Hematopoietic multipotent progenitor cell treated with erythropoietin and hydrocortisone succinate and interleukin-3 and kit ligand, for 17 days (in vitro differentiated cells): ENCODE measurements at places on chromosomes 6 and 20.

GRCh38 chr20:51554538-51555165 is 12.1 kb upstream of the NFATC2 start:
- DNase-seq = no peak

GRCh38 chr20:45833883-45834796 is 541 bp downstream of the SNX21 start:
- no peak for DNase-seq

- no peak for DNase-seq
Observed at GRCh38 chr6:41573276-41573675, 27.1 kb downstream of the FOXP4 start.

DNA sequence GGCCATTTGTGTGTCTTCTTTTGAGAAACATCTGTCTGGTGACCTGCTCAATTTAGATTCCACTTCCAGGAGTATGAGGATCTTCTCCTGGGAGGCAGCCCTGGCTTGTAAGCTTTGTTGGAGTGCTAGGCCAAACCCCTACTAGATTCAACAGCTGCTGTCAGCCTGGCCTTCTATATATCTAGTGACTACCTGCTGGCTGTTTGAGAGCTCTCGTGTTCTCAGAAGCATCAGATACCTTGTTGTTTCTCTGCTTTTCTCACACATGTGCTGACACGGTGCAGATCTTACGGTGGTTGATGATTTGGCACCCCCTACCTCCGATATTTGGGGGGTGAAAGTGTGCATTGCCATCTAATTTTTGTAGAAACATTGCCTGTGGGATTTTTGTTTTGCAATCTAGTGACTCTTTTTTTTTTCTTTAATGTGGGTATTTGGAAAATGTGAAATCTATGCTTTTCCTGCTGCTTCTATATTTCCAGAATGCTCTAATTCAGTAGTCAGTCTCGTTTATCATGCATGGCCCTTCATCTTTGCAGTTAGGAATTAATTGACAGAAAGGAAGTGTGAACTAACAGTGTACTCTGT is 4.7 kb downstream of the CCN2 start:
- DNase-seq = no peak

GRCh38 chr20:57103146-57103800 is 163.2 kb downstream of the BMP7 start:
- DNase-seq = no peak

- DNase-seq = no peak
Observed at GRCh38 chr20:33211817-33212424, 5.2 kb upstream of the BPIFA3 start.

- DNase-seq = peak; percentile 71
Observed at GRCh38 chr6:158816803-158817727, 2.1 kb downstream of the EZR start.

- no peak for DNase-seq
Observed at GRCh38 chr20:12777016-12777415, 231.8 kb upstream of the SPTLC3 start.

DNA sequence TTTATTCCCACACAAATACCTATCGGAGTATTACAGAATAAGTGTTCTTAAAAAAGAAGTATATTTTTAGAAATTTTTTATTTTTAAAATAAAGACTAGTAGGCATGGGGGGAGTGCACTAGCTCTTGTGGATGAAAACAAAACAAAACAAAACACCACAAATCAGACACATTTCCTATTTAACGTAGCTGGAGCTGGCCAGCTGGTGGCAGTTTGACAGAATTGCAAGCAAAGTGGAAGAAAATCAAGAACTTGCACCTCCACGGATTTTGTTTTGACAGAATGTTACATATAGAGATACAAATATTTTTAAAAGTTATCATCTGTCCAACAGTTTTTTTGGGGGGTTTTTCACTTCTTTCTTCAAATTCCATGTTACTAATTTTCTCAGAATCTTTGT is 63.6 kb upstream of the SNRPB2 start:
- DNase-seq = no peak

DNA sequence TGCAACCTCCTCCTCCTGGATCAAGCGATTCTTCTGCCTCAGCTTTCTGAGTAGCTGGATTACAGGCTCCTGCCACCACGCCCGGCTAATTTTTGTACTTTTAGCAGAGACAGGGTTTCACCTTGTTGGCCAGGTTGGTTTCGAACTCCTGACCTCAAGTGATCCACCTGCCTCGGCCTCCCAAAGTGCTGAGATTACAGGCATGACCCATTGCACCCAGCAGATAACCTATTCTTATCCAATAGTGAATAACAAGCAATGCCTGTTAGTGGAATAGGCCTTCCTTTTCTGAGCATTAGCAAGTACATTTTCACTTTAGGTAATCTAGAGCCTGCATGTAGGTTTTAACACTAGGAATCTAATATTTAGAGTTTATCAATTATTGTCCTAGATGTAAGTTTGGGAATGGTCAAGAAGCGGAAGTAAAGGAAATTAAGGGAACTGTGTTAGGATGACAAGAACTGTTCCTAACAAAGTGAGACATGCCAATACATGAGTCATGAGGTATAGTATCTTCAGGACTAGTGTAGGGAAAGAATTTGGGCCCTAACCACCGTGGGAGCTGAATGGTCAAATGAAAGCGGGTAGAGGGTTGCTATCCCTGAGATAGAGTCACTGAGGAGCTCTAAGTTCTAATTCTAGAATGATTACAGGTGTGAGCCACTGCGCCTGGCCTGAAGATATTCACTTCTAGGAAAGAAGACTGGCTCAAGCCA is 15.0 kb downstream of the BLTP3A start:
- DNase-seq = no peak

DNA sequence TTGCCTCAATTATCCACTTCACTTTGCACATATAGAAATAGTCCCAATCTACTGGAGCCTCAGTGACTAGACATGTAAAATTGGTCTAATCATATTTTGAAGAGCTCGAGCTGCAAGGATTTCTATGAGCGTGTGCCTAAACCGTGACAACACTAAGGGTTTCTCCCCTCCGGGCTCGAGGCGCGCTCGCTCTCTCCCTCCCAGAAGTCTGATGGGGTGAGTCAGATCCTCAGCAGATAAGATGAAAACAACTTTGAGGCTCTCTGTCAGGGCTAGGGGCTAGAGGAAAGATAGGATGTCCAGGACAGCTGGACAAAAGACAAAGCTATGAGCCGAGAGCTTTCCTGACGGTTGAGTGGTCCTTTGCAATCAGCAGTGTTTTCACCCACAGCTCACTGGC is 16.8 kb downstream of the GNAS-AS1 start:
- no peak for DNase-seq

DNA sequence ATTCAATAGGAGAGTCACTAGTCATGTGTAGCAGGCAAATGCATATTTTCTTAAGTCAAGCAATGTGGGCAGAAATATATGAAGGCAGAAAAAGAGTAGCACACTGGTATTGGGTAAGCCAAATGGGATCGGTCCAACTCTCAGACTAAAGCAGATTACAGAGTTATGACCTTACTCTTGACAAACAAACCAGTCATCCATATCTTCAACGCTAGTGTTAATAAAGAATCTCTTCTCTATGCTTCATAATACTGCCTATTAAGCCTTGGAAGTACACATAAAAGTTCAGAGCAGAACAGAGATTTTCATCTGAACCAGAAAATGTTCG is 320.2 kb upstream of the JARID2 start:
- no peak for DNase-seq

DNA sequence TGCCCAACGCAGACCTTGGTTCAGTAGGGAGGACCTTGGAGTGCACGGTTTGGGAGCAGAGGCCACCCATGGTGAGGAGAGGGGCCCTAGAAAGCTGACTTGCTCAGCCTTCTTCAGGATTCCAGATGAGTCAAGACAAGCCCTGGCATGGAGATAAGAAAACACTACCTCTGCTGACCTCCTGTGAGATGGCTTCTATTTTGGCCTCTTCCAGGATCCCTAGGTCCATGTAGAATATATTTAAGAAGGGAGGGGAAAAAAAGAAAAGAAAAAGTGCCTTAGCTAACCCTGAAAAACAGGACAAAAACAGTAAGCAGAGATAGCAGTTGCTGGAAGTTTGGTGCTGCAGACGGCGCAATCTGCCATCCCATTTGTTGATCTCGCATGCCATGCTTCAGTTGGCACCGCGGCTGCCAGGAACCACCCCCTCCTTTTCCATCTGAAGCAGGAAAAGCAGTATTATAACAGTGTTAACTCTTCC is 100.0 kb downstream of the ARMC2 start:
- DNase-seq = no peak

GRCh38 chr6:34248198-34248726 is 544 bp downstream of the SMIM29 start:
- DNase-seq = peak; percentile 67

- DNase-seq = peak; percentile 89
Observed at GRCh38 chr6:4936681-4937041, 67.2 kb downstream of the RPP40 start.

DNA sequence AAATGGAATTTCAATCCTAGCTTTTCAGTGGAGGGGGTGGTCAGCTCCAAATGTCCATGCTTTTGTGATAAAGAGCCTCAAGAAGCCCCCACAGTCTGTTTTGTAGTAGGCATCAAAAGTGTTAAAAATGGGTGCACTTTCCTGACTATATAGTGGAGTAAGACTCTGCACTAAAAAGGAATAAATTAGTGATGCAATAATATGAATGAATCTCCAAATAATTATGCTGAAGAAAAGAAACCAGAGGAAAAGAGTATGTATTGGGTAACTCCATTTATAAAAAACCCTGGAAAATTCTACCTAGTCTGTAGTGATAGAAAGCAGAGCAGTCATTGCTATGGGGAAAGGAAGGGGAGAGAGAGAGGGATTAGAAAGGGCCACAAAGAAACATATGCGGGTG is 310.4 kb upstream of the SUPT3H start:
- no peak for DNase-seq

DNA sequence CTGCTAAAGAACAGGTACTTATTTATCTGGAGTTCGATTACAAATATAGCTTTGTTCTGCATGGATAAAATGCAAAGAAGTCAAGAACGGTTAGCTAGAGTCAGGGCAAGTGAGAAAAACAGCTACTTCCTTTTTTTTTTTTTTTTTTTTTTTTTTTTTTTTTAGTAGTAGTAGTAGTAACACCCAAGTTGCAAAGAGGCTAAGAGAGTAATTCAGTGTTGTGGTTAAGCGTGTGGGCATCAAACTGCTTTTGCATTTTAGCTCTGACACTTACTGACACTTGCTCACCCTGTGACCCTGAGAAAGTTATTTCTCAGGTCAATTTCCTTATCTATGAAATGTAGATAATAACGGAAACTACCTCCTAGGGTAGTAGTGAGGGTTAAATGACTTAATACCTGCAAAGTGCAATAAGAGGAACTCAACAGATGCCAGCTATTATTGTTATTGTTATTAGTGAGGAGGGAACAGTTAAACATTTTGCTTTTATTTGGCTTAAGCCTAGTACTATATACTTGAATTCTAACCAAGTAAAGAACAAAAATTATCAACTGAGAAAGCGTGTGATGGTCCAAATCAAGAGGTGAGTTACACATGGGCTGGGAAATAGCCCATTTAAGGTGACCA is 86.7 kb upstream of the BACH2 start:
- DNase-seq = no peak

DNA sequence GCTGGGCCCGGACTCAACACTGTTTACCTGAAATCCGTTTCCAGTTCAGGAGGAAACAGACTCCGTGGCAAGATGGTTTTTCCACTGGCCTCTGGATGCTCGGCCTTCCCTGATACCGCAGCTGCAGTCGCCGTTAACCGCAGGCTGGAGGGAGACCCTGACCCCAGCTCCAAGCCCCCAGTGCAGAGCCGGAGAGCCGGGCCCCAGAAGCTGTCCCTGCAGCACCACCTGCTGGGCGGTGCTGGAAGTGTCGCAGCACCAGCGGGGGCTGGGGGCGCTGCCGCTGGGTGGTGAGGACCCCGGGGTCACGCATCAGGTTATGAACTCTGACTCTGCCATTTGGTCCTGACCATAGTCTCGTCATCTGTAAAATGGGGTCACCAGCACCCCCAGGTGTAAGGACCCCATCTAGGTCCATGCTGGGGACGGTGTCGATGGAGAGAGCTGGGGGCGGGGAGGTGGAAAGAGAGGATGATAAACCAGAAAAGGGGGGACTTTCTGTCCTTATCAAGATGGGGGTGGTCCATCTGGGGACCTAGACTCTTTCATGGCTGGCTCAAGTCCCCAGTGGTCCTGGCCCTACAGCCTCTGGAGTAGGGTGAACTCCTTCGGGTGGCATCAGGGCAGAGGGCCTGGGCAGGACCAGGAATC is 20.8 kb upstream of the CHRNA4 start:
- no peak for DNase-seq

- DNase-seq = no peak
Observed at GRCh38 chr20:50727792-50728485, 3.4 kb upstream of the PARD6B start.

DNA sequence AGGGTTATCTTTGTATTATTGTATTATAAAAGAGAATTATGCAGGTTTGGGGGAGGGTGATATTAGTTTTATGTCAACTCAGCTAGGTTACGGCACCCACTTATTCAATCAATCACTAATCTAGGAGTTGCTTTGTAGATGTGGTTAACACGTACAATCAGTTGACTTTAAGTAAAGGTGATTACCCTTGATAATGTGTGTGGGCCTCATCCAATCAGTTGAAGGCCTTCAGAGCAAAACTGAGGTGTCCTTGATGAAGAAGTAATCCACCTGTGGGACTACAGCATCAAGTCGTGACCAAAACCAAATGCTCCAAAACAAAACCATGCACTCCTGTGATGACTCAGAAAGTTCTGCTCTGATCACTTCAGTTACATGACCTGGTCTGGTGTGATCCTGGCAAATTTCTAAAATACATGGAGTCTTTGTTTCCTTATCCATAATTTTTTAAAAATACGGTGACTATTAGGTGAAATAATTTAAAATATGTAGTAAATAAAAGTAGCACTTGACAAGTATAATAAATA is 114.1 kb downstream of the IYD start:
- DNase-seq = no peak

DNA sequence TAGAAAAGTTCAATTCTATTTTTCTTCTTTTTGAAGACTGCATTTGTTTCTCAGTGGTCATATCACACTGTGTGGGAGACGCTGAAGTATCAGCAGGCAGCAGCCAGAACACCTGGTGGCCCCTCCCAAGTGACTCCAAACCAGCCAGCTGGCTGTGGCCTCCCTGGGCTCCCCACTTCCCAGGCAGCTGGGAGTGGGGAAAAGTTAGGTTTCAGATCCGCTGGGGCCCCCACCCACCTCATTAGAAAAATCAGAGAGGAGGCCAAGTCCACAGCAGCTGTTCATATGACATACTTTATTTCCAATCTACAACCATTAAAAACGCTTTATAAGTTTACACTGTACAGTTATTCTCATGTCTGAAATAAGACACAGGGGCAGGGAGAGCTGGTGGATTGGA is 3.6 kb upstream of the DSN1 start:
- DNase-seq = no peak

DNA sequence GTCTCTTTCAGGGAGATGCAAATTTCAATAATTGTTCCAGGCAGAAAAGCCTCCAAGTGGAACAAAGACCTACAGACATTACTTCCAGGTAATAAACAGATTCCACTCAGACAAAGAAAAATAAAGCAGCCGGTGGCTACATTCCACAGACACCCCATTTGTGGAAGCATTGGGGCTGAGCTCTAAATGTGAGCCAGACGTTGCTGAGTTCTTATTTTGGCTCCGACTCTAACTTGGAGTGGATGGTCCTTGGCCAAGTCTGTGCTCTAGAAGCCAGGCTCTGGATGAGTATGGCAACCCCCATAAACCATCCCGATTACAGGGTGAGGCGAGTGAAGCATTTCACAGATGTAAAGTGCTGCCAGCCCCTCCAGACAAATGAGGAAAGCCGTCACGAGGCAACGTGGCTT is 6.6 kb downstream of the TRAM2 start:
- no peak for DNase-seq

GRCh38 chr6:14141351-14142062 is 23.9 kb downstream of the CD83 start:
- DNase-seq = no peak
